ENCODE measurements at places on chromosomes 1 and 21.

DNA sequence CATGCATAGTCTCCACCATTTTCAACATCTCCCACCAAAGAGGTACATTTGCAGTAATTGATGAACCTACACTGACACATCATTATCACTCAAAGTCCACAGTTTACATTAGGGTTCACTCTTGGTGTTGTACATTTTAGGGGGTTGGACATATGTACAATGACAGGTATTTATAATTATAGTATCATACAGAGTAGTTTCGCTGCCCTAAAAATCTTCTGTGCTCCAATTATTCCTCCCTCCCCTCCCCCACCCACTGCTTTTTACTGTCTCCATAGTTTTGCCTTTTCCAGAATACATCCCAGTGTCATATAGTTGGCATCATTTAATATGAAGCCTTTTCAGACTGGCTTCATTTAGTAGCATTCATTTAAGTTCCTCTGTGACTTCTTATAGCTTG is 13.6 kb downstream of the COA7 start:
- no peak for DNase-seq

- DNase-seq = no peak
Observed at GRCh38 chr1:94318505-94319030, 81.2 kb upstream of the ARHGAP29 start.

DNA sequence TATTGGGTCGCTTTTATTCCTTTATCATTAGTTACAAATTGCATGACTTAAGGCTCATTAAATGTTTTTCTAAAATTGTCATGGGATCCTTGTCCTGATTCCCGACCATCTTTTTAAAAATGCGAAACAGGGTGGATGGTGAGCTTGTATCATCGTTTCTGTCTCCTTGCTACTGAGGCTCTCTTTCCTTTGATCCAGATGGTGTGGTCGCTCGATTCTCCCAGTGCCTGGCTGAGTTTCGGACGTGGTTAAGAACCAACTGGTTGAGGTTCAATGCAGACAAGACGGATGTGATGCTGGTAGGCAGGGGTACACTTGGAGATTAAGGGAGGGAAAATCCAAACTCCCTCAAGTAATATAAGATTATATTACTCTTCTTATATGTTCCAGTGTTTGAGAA is 1.2 kb downstream of the MIER1 start:
- no peak for DNase-seq

GRCh38 chr1:231896806-231897205 is 270.2 kb downstream of the DISC1 start:
- DNase-seq = no peak

DNA sequence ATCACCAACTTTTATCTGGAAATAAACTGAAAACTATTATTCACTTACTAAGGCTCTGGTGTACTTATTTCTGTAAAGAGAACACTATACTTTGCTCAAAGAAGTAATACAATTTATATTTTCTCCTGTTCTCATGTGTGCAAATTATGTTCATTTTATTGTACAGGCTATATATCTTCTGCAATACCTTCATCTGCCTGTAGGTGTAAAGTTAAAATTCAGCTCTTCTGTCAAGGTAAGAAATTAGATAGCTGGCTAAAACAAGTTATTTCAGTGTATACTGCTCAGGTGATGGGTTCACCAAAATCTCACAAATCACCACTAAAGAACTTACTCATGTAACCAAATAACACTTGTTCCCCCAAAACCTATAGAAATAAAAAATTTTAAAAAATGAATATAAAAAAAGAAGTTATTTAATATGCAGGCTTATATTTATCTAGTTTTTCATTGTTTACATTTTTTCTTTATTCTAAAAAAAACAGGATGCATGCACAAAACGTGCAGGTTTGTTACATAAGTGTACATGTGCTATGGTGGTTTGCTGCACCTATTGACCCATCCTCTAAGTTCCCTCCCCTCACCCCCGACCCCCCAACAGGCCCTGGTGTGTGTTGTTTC is 81.5 kb downstream of the PTGER3 start:
- DNase-seq = no peak

- DNase-seq = no peak
Observed at GRCh38 chr1:28983509-28984310, 69.3 kb downstream of the EPB41 start.

- no peak for DNase-seq
Observed at GRCh38 chr1:162905174-162906158, 44.5 kb upstream of the CCDC190 start.

DNA sequence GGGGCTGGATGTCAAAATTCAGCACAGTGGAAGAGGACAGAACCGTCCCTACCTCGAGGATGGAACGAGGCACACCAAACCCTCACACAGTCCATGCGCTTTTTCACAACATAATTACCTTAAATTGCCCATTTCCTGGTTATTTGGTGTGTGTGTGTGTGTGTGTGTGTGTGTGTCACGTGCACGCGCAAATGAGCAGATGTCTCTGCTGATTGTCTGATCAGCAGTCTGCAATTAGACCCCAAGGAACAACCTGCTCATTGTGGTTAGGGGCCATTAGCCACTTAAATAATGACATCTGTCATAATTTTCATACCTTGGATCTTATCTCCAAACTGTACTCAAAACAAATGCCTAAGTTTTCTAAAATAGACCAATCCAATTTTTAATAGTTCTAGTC is 23.2 kb downstream of the AVPR1B start:
- no peak for DNase-seq

DNA sequence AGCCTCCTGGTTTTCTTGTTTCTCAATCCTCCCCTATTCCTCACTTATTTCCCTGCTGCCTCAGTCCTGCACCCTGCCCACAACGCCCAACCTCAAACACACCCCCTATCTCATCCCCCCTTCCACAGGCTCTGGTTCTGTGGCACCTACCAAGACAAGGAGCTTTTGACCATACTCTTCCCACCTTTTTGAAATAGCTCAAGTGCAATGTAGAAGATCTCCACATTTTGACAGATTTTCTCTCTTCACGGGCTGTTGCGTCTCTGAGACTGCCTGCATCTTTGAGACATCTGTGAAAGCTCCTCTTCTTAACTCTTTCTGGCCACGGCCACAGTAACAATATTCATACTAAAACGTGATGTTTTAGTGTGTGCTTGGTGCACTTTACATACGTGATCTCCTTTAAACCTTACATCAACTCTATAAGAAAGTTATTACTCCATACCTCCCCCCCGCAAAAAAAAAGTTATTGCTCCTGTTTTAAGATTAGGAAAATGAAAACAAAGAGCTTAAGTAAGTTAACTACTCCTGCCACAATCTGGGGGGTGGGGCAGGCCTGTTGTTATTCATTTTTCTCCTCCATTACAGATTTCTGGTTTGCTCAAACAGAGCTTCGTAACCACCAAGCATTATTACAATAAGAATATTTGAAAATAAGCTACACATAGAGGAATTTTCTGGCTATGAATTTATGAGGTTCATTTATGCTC is 1.8 kb upstream of the SERBP1 start:
- DNase-seq = no peak
